ENCODE measurements at places on chromosomes 6 and 20.
A peak's percentile ranks its signal among the peaks of the same experiment; 100 is the strongest.

GRCh38 chr6:5282191-5282623 lies 20.9 kb downstream of the FARS2 start:
- DNase-seq, result no peak

DNA sequence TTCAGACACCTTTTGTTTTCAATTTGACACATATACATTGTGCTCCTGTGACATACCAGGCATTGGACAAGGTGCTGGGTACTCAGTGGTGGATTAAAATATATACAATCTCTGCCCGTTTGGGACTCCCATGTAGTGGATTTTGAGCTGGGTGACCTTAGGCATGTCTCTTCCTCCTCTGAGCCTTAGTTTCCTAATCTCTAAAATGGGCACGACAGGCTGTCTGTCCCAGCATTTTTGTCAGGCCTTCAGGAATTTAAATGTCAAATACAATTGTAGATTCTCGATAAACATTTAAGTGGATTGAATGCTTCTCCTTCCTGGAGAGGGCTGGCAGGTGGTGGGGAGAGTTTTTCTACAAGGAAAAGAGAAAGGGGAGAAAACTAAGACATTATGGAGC lies 22.6 kb downstream of the CDH22 start:
- no peak for DNase-seq

DNA sequence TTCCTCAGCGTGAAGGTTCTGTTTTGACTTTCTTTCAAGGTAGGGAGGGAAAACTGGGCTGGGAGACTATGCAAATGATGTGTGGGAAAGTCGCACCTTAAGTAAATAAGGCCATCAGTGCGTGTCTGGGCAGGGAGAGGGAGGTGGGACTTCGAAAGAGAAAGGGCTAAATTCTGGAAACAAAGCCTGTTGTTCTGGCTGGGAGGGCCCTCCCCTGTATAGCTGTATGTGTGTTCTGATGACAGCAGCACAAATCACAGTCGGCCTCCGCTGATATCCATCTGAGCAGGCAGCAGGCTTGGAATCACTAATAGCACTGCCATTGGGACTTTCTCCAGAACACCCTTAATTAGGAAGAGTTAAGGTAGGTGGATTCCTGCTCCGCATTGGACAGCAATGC lies 19.2 kb downstream of the JAG1 start:
- DNase-seq, result peak; percentile 55

- DNase-seq, result no peak
These were observed 13.5 kb upstream of the TBX18 start for GRCh38 chr6:84777888-84778287.

- peak; percentile 52 for DNase-seq
These were observed 620 bp upstream of the DEK start for GRCh38 chr6:18264923-18265377.

DNA sequence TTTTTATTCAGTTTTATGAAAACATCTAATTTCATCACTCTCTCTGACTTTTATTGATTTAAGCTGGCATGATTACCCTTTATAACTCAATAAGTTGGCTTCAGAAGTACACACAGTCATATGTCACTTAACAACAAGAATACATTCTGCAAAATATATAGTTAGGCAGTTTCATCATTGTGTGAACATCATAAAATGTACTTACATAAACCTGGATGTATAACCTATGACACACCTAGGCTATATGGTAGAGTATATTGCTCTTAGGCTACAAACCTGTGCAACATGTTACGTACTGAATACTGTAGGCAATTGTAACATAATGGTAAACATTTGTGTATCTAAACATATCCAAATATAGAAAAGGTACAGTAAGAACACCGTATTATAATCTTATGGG lies 362.2 kb upstream of the BTBD3 start:
- DNase-seq, result no peak

GRCh38 chr6:33172688-33173534 lies 19.4 kb downstream of the COL11A2 start:
- no peak for DNase-seq

DNA sequence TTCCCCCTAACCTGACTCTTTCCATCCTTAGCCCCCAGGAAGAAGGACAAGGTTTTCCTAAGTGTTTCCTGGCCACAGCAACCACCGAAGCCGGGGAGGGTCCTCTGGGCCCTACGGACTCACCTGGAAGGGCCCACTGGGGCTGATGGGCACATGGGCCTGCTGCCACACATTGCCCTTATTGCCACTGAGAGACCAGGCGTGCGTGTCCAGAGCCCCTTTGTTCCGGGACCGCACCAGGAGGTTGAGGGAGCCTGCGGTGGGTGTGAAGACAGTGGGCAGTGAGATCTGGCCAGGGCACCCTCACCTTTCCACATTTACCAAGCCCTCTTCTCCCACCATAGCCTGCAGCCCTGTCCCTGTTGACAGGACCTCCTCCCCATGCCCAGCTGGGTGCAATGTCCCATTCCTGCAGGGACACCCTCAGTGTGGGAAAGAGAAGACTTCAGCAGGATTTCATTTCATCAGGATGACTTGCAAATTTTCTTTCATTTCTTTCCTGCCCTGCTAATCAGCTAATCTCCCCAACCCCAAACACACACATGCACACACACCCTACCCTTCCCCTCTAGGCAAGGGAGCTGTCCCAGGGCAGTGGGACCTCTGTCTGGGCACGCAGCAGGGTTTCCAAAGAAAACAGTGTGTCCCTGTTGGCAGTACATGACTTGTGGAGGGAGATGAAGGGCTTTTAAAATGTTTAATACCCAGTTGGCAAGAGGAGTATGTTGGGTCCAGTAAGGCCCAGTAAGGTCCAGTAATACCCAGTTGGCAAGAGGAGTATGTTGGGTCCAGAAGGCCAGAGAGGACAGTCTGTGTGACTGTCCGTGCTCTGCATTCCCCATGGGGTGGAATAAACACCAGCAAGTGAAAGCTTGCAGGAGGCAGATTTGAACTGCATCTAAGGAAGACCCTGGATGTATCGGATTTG lies 59.0 kb downstream of the MDGA1 start:
- DNase-seq, result no peak
